NCI-H774 (cell line): ENCODE measurements at places on chromosomes 7 and 10.

DNA sequence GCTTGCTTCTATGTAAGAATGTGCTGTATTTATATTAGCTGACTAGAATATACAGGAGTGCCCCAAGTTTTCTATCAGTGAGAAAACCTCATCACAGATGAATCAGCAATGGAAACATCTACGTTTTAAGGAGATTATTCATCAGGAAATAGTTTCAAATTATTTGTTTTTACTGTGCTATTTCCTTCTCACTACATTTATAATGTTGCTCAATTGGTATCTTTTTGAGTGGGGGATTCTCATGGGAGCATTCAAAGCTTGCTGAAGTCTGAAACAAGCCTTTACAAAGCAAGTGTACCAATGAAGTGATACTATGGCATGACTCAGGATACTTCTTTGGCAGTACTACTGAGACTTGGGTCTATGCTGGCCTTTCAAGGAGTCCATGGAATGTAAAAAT, 191.1 kb upstream of the SLC26A5 start:
- no peak for DNase-seq

GRCh38 chr10:118901380-118901779, 128.1 kb upstream of the NANOS1 start:
- DNase-seq, result no peak

DNA sequence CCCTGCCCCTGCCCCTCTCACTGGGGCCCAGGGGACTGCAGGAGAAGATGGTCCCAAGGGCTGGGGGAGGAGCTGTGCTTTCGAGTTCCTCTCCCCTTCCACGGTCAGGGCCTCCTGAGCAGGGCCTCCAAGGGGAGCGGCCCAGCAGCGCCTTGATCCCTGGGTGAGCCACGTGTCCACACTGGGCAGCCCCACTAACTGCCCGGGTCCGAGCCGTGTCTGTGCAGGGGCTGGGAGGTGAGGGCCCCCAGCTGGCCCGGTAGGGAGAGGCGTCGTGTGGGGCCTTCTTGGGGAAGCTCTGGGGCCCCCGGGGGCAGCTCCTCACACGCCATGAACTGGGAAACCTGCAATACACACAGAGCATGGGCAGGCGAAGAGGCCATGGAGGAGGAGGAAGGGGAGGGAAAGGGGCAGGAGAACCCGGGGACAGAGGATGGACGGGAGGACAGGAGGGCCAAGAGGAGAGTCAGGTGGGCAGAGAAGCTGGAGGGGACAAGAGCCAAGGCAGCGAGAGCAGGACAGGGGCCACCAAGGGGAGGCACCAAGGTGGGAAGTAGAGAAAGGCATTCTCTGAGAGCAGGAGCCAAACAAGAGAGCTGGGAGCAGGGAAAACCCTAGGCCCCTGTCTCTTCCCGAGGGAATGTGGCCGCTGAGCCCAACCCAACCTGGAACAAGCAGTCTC, 32.8 kb downstream of the KCNH2 start:
- no peak for DNase-seq

DNA sequence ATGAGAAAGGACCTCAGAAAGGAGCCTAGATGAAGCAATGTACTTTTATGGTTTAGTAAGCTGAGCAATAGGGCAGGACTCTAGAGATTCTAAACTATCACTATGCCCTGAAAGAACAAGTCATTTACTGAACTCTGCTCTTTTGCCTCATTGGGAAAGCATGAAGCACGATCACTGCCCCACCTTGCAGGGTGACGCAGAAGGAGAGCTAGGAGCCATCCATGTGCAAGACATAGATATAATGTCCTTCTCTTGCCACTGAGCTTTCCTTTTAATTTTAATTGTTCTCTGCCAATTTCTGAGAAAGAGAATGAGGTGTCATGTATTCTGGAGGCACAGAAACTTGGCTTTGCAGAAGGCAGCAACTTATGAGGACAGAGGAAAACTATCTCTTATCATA, 108.3 kb downstream of the SORCS1 start:
- no peak for DNase-seq

- DNase-seq, result no peak
Observed at GRCh38 chr7:67821116-67821515, 824.5 kb downstream of the TYW1 start.

- no peak for DNase-seq
Observed at GRCh38 chr7:72445075-72445474, 32.9 kb upstream of the CALN1 start.

- no peak for DNase-seq
Observed at GRCh38 chr10:25867321-25867720, 66.7 kb upstream of the MYO3A start.

- DNase-seq, result peak; percentile 14
Observed at GRCh38 chr7:82677493-82677892, 233.9 kb upstream of the CACNA2D1 start.

GRCh38 chr7:36409180-36409579, 19.5 kb downstream of the ANLN start:
- DNase-seq, result no peak

DNA sequence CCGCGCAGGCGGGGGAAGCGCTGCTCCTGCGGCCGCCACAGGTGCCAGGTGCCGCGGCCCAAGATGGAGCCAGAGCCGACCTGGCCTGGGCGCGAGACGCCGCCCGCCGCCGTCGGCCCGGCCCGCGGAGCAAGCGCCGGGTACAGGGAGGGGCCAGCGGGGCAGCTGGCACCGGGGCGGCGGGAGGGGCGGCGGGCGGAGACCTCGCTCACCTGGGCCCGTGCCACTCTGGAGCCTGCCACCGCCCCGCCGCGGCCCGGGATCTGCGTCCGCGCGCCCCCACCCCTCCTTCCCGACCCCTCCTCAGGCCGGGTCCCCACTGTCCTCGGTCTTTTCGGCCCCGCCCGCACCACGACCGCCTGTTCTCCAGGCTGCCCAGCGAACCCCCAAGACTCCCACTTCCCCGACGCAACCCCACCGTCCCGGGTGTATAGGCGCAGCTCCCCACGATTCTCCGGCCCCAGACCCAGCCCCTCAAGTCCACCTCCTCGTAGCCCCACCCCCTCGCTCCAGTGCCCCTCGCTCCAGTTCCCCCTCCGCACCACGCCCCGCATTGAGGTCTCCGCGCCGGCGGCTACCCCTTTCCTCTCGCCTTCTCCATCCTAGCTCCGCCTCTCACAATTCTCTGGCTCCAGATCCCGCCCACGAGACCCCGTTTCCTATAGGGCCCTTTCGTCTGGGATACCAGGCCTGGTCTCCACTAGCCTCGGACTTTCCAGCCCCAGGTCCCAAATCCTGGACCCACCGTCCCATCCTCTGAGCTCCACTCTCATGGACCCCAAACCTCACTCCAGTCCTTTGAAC, at the start of gene GPRIN2:
Gene GPRIN2, minus strand, starts transcription at position 144 of the 804 bp plus-strand sequence. CDS start 5,922 bp downstream, outside the sequence.
- DNase-seq, result no peak

- DNase-seq, result peak; percentile 44
Observed at GRCh38 chr7:104156842-104157277, 51.0 kb downstream of the ORC5 start.

DNA sequence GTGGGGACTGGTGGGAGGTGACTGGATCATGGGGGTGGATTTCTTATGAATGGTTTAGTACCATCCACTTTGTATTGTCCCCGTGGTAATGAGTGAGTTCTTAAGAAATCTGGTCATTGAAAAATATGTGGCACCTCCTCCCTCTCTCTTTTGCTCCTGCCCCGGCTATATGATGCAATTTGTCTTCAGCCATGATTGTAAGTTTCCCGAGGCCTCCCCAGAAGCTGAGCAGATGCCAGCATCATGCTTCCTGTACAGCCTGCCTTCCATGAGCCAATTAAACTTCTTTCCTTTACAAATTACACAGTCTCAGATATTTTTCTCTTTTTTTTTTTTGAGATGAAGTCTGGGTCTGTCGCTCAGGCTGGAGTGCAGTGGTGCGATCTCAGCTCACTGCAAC, 2.6 kb upstream of the KDM7A start:
- DNase-seq, result no peak

- DNase-seq, result no peak
Observed at GRCh38 chr7:148611692-148612091, 21.1 kb downstream of the C7orf33 start.

GRCh38 chr10:131781791-131782190, 119.0 kb upstream of the PPP2R2D start:
- no peak for DNase-seq

- DNase-seq, result no peak
Observed at GRCh38 chr7:149753375-149754233, 19.8 kb downstream of the ZNF467 start.

GRCh38 chr10:69413221-69413865, 3.4 kb downstream of the TACR2 start:
- DNase-seq, result peak; percentile 3

GRCh38 chr10:90988802-90989201, 67.9 kb upstream of the ANKRD1 start:
- DNase-seq, result no peak

DNA sequence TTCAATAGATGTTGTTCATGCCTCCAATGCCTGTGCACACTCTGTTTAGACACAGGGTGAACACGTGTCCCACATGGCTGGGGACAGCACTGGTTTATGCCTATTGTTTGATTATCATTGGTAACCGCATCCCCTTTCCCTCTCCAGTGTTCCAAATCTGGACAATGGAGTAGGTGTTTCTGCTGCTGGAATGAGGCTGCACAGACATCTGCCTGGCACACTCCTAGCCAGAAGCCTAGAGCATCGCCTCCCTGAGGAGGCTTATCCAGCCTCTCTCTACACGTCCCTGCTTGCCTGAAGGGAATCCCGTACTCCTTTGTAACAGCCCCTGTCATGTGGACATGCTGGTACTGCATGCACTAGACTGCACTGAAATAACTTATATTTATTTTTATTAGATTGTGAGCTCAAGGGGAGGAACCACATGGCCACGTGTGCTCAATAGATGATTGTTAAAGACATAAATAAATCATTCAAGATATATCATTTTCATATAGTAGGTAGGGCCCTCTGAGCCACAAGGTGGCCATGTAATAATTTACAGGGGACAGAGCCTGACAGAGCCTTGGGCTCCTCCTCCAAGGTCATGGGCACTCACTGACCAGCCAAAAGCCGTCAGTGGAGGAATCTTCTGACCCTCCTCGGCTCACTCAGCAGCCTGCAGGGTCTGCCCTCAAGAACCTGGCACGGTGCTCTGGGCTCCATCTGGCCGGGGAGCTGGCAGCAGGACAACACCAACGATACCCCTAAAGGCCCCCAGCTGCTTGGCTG, 310.9 kb upstream of the ZNF32 start:
- no peak for DNase-seq

GRCh38 chr7:42972699-42973500, 40.7 kb downstream of the MRPL32 start:
- no peak for DNase-seq

GRCh38 chr10:79452174-79452611, 6.8 kb upstream of the ZCCHC24 start:
- DNase-seq, result no peak

DNA sequence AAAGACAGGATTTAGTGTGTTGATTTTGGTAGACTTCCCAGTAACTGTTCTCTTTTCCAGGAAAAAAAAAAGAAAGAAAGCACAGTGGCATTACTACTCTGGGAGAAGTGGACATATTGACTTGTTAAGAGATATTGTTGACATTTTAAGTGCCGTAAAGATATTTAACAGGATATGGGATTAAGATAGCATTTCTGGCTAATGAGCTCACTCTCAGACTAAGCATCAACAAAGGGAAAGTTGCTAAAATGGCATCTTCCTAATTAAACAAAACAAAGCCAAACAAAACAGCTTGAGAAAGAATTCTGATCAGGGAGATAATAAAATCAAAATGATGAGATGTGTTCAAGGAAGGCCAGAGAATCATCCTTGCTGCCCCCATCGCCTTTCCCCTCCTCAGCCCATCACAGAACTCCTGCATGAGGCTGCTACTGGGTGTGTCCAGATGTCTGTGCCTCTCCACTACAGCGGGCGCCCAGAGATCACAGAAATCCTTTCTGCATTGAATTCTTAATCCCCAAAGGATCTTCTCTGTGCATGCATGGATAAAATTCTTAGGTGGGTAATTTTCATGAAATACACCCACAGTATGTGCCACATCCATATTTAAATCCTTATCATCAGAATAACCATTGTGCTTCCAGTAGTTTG, 270.5 kb downstream of the POU6F2 start:
- DNase-seq, result no peak

GRCh38 chr10:7364474-7364873, 46.4 kb downstream of the SFMBT2 start:
- no peak for DNase-seq

DNA sequence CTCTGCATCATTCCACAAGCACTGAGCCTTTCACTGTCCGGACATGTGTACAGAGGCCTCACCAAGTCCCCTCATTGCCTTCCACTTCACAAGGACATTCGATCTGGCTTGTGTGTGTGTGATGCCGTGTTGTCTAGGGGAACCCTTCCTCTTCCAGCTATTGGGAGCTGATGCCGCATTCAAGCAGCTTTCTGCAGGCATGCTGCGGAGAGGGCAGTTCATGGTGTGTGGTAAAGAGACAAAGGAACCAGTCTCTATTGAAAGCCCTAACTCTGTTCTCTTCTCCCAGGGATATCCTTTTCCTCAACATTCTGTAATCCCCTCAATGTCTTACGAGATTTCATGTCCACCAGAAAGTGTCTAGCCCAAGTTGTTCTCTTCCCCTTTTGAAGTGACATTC, 141.6 kb downstream of the ALOX5 start:
- no peak for DNase-seq

DNA sequence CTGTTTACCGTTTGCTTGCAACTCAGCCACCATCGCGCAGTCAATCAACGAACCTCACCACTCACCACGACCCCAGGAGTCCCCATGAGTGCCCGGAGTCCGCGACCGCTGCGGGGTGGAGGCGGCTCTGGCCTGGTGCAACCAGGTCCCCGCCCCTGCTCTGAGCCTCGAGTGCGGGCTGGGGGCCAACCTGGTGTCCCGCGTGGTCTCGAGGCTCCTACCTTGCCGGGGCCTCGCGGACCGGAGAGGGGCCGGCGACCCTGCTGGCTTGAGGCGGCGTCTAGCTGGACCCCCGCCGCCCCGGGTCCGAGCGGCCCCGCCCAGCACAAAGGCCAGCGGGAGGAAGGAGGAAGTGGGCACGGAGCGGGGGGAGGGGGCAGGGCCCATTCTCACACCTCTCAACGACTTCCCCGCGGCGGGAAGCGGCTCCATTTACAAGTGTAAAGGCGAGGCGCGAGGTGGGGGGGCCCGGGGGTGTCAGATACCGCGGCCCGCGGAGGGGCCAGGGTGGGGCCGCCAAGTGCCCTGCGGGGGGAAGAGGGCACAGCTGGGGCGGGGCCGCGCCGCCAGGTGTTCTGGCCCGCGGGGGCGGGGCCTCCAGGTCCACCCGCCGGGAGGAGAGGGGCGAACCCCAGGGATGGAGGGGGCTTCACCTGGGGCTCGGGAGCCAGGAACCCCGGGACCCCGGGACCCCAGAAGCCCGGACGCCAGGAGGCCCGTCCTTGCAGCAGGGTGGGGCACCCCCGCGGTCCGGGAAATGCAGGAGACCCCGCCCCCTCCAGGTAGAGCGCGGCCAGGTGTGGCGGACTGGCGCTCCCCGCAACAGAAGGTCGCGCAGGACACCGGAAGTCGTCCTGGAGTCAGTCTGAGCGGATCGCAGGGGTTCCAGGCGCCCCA, 8.6 kb downstream of the CTBP2 start:
- no peak for DNase-seq

- no peak for DNase-seq
Observed at GRCh38 chr7:130593033-130593432, 75.5 kb downstream of the COPG2 start.

DNA sequence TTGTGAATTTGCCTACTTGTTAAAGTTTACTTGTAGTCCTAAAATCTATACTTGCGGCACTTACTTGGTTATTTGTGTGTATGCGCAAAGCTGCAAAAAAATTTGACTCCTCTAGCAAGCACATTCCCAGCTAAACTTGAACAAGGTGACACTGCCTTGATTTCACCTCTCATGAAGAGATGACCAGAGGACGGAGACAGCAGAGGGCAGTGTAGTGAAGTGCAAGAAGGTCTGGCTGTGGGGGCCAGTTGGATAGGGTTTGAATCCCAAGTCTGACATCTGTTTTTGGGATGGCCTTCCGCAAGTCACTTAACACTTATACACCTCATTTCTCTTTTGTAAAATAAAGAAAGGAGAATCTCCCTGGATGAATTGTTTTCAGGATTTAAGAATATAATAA, 15.7 kb downstream of the SLK start:
- no peak for DNase-seq
